ENCODE measurements at places on chromosomes 1 and 21.
A peak's percentile ranks its signal among the peaks of the same experiment; 100 is the strongest.

DNA sequence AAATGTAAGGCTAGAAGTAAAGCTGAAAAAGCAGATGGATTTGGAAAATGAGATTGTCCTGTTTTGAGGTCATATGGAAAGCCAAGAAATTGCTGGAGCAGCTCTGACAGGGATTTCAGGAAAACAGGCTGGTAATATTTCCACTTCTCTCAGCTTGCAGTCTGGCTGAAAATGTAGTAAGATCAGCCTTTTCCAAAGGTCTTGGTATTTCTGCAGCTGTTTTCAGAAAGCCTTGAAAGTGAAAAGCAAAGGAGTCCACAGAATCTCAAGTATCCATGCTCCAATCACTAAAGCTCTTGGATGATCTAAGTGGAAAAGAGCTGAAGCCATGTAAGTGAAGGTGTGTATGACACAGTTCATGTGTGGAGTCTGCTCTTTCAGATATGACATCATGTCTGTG, 41.6 kb upstream of the APOBEC4 start:
- DNase-seq = no peak

DNA sequence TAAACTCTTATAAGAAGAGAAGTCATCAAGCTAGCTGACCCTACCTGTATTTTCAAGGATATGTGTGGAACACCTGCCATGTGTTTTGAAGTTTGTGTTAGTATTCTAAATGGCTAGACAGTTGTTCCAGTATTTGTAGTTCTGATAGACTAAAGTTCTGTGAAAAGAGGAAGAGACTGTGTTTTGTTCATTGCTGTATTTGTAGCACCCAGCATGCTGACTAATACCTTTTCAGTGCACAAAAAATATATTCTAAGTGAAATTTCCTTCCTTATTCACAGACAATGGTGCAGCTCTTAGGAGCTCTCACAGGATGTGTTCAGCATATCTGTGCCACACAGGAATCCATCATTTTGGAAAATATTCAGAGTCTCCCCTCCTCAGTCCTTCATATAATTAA, 8.2 kb upstream of the METTL18 start:
- no peak for DNase-seq

- no peak for DNase-seq
Observed at GRCh38 chr1:234572966-234573365, 37.0 kb downstream of the IRF2BP2 start.

GRCh38 chr1:219991511-219991810, 54.8 kb downstream of the EPRS1 start:
- no peak for DNase-seq

DNA sequence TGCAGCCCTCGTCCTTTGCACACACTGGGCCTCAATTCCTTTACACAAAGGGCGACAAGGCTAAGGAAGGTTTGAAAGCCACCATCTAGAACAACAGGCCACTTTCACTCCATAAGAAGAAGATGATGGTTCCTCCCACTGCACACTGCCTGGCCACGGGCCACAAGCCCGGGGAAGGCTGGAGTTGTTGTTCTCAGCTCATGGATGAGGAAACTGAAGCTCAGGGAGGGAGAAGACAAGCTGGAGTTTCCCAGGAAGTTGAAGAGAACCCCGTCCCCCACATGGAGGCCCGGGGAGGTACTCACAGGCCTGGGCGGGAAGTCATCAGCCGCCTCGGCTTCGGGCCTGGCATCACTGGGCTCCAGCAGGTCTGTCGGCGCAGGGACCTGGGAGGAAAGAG, 24.6 kb upstream of the DDOST start:
- no peak for DNase-seq

GRCh38 chr1:27148591-27148990, 6.3 kb downstream of the SLC9A1 start:
- DNase-seq = no peak

GRCh38 chr1:235758931-235759330, 107.8 kb downstream of the LYST start:
- DNase-seq = no peak

- no peak for DNase-seq
Observed at GRCh38 chr1:181251001-181251712, 162.7 kb downstream of the IER5 start.

DNA sequence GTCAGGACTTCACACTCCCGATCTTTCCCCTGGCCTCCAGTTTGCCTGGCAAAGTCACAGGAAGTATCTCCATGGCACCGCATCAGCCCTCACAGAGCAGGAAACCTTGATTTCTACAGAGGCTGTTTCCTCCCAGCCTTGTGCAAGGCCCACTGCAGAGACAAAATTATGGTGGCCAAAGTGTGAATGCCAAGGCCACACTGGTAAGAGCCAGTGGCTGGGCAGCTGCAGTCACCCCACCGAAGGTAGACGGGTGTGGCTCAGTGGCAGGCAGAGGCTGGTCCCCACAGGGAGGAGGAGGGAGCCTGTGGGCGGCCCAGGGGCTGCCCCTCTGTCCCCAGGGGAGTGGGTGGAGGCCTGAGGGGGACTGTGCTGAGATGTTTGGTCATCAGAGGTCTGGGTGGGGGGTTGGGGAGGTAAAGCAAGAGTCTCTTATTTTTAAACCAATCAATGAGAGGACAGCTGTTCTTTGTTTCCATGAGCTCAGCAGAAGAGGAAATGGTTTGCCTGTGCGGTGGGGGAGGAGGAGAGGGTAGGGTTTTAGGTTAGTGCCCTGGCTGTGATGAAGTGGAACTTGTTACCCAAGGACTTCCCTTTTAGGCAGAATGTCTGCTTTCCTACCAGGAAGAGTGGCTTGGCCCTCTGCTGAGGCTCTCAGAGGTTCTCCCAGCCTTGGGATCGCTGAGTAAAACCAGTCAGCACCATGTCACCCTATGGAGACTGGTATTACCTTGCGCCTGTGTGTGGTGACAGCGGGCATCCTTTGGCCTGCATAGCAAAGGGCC, 18.0 kb upstream of the BTG2 start:
- peak; percentile 97 for DNase-seq
